ENCODE measurements at places on chromosomes 1 and 21.
A peak's percentile ranks its signal among the peaks of the same experiment; 100 is the strongest.

DNA sequence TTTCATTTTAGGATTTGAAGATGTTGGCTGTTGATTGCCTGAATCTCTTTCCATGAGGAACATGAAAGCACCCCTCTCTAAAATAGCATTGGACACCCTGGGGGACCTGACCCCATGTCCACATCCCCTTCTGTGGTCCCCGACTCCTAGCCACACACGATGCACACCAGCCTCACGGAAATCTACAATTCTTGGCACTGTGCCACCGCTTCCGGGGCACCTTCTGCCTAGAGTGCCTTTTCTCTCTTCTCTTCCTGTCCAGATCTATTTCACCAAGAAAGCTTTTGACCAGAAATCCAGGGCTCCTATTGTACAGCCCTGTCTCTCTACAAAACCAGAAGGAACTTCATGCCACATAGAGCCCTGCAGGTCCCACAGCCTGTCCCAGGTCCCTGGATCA lies 50.3 kb downstream of the MYSM1 start:
- DNase-seq = no peak

GRCh38 chr1:155324717-155325602 lies 4.3 kb downstream of the RUSC1 start:
- peak; percentile 22 for DNase-seq

- no peak for DNase-seq
Measured at GRCh38 chr1:230005040-230005439, 62.0 kb upstream of the GALNT2 start.

DNA sequence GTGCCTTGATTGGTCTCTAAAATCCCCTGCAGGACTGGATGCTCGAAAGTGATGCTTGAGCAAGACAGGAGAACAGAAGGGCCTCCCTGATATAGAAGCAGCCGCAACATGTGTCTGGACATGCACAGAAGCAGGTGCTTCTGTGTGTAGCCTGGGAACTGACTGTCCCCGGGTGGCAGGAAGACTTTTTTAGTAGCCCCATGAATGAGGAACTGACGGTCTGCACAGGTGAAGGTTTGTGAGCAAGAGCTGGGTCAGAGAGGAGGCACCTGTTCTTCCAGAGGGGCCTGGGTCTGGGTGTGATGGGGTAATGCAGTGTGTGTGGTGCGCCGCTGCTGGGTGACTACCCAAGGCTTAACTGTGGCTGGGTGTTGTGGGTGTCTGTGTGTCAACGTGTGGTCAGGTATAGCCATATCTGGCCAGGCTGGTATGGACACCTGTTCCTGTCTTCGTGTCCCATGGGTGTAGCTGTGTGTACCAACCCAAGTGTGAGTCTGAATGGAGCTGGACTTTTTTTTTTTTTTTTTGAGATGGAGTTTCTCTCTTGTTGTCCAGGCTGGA lies 39.1 kb upstream of the FOXO6 start:
- DNase-seq = no peak

GRCh38 chr1:78619803-78620579 lies at the start of gene IFI44L:
Gene IFI44L (plus strand): TSS chr1:78620448. CDS start chr1:78627916, 7,468 bp downstream.
- DNase-seq = peak; percentile 27

DNA sequence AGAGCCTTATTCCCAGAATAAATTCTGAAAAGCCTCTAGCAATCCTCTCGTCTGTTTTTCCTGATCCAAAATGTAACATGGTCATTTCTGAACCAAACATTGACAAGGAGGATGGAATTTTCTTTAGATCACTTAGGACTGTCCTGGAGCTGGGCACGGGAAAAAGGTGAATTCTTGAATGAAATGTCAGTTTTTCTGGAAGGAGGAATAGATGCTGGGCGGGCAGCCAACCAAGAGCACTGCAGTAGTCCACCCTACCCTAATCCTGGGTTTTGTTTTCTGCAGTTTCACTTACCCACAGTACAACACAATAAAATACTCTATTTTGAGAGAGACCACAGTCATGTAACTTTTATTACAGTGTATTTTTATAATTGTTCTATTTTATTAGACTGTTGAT lies 20.9 kb downstream of the RIT1 start:
- no peak for DNase-seq

All from HS-27A (cell line).